ENCODE measurements at places on chromosomes 4 and X.
A peak's percentile ranks its signal among the peaks of the same experiment; 100 is the strongest.

DNA sequence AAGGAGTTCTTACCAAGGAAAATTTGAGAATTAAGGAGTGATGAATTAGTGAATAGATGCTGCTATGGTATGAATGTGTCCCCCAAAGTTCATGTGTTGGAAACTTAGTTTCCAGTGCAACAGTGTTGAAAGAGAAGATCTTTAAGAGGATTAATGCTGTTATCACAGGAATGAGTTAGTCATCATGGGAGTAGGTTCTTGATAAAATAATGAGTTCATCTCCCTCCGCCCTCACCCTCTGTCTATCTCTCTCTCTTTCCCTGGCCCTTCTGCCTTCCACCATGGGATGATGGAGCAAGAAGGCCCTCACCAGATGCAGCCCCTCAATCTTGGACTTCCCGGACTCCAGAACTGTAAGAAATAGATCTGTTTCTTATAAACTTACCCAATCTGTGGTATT, 38.3 kb upstream of the KLHL8 start:
- no peak for DNase-seq

- DNase-seq, result no peak
These were observed 13.5 kb downstream of the LETM1 start for GRCh38 chr4:1842339-1842895.

DNA sequence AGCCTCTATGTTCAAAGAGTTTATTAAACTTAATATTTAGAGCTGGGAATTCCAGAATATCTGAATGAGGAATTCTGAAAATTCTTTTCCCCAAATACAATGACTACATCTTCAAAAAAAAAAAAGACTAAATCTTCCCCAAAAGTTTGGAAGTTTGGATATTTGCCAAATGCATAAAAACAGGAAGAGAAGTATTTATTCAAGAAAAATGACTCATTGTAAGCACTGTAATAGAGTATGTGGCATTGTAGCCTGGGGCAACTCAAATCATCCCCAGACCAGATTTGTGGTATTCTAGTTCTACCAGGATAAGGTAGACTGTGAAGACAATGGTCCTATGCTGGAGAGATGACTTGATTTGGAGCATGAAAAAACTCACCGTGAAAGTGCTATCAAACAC, 78.5 kb upstream of the PDHA2 start:
- DNase-seq, result no peak

DNA sequence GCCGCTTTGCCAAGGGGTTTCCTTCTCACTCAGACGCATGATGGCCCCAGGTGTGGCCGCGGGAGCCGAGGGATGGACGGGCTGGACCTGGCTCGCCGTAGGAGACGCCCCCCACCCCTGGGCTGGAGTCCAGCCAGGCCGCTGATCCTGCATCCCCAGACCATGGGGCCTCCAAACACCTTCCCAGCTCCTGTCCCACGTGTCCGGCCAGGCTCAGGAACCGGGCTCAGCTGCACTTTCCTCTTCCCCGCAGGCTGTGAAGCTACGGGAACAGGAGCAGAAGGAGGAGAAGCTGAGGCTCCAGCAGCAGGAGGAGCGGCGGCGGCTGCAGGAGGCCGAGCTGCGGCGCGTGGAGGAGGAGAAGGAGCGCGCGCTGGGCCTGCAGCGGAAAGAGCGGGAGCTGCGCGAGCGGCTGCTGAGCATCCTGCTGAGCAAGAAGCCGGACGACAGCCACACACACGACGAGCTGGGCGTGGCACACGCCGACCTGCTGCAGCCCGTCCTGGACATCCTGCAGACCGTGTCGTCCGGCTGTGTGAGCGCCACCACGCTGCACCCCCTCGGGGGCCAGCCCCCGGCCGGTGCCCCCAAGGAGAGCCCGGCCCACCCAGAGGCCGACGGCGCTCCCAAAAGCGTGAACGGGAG, 9.1 kb downstream of the AKAP17A start:
- DNase-seq, result no peak

DNA sequence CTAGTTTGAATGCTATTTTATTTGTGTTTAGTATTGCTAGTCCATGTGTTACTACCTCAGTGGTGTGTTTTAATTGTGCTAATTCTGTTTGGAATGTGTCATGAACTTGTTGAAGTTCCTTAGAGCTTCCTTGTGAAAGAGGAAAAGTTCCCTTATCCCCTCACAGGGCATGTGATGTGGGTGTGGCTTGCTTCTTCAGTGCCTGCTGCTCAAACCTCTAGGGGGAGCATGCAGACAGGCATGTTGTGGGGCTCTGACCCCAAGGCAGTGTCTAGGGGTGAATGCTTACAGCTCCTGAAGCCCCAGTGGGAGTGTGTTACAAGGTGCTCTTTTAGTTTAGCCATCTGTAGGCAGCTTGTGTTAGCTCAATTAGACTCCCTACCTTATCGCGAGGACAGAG, 86.5 kb downstream of the MAGED4 start:
- DNase-seq, result peak; percentile 15

- no peak for DNase-seq
These were observed 410.9 kb upstream of the CT83 start for GRCh38 chrX:116873671-116874070.

- peak; percentile 60 for DNase-seq
These were observed 334.5 kb upstream of the NOCT start for GRCh38 chr4:138680989-138681604.

DNA sequence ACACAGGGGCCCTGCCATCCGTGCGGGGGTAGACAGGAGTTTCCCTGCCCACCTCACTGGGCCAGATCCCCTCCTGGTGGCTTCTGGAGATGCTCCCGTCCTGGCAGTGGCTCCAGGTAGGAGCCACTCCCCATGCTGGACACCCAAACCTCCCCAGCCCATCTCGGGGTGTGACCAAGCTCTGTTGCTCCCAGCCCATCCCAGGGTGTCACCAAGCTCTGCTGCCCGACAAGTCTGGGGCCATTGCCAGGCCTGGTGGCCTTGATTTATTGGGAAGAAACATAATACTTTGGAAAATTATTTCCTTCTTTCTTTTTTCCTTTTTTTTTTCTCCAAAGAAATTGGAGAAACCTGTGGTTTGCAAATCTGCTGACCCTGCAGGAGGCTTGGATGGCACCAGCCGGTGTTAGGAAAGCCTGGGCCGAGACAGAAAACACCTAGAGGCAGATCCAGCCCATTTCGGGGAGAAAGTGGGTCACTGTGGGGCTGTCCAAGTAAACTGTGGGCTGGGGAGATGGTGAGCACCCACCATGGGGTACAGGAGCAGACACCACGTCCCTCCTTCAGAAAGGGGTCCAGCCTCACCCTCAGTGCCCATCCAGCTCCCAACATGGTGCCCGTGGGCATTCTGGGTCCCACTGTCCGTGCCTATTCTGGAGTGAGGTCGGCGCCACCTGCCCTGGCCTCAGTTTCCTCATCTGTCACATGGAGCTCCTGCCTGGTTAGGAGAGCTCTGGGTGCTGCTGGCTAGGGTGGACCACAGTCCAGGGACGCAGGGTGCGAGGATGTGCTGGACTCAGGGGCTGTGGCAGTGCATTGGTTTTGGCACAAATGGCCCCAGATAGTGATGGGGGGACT, 59.4 kb upstream of the ADRA2C start:
- no peak for DNase-seq

- DNase-seq, result no peak
These were observed 41.0 kb downstream of the TXLNG start for GRCh38 chrX:16827225-16827624.

- DNase-seq, result no peak
These were observed 412.1 kb upstream of the RASGEF1B start for GRCh38 chr4:81883530-81884450.

- DNase-seq, result no peak
These were observed 5.3 kb upstream of the IDS start for GRCh38 chrX:149510386-149510785.

- DNase-seq, result no peak
These were observed 298.3 kb downstream of the IL1RAPL2 start for GRCh38 chrX:104864296-104864695.

GRCh38 chr4:119261986-119262385, 49.5 kb downstream of the USP53 start:
- DNase-seq, result no peak

DNA sequence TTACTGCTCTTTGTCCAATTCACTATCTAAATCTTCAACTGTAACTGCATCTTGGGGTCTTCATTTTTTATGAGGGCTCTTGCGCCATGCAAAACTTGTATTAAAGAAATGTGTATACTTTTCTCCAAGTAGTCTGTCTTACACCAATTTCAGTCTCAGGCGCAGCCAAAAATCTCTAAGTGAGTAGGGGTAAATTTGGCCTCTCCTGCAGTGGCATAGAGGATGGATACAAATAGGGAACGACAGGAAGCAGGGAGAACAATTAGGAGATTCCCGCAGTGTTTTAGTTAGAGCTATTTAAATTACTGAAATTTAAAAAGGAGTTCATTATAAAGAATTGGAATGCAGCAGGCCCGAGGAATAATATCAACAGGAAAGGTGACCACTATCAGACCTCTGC, 30.2 kb downstream of the DMP1 start:
- no peak for DNase-seq

GRCh38 chr4:11299836-11300235, 128.9 kb downstream of the HS3ST1 start:
- no peak for DNase-seq

DNA sequence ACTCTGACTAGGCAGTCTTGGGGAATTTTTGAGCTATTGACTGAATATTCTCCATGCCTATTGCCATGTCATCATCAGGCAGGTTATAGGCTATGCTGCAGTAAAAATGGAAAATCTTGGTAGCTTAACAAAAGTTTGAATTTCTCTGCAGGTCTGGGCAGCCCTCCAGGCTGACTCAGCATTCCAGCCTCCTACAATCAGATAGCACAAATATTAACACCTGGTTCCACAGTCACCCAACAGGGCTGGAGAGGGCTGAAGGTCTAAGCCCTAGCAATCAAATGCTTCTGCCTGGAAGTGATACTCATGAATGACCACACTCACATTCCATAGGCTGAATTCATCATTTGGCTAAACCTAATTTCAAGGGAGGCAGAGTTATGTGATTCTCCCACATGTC, 9.6 kb upstream of the PPP3CA start:
- peak; percentile 17 for DNase-seq

DNA sequence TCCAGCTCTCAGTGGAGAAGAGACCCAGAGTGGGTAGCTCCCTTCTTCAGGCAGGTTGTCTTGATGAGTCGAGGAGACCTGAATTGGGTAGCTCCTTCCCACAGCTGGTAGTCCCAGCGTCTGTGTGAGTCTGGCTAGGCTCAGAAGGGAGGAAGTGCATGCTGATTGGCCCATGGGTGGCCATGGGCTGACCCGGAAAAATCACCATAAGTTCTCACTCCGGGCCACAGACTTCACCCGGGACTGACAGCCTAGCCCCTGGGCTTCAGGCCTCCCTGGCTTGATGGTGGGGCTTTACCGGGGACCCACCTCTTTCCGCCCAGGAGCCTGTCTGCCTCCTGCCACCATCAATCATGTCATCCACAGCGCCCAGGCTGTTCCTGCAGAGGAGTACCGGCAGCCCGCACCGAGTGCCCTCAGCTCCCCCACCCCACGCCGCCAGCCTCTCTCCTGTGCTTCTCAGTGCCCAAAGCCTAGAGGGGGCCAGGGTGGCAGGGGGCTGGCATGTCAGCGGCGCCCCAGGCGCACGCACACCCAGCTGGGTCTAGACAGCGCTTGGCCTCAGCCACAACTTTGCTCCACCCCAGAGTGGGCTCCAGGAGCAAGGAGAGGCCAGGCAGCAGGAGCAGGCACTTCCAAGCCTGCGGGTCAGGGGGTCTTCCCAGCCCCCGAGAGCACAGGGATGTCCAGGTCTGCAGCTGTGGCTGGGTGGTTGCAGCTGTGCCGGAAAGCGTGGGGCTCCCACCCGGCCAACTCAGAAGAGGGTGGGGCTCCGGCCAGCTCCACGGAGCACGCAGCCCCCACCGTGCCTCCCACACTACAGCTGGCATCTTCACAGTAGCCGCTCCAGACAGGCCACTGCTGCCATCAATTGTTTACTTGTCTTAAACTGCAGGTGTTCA, 16.1 kb upstream of the SAT1 start:
- no peak for DNase-seq

DNA sequence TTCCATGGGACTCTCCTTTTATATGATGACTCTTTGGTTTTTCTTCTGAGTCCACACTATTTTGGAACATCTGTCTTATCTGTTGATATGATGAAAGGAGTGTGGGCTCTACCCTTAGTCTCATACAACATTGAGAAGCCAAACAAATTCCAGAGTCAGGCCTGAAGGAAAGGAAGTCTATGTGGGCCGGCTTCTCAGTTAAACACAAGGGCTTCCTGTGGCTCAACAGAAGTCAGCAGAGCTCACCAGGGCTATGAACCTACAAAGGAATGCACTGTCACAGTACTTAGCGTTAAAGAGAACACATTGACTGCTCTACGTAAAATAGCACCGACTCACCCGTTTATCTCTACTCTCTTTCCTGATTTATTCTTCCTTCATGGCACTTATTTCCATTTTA, 641.0 kb upstream of the FRG1 start:
- DNase-seq, result no peak

DNA sequence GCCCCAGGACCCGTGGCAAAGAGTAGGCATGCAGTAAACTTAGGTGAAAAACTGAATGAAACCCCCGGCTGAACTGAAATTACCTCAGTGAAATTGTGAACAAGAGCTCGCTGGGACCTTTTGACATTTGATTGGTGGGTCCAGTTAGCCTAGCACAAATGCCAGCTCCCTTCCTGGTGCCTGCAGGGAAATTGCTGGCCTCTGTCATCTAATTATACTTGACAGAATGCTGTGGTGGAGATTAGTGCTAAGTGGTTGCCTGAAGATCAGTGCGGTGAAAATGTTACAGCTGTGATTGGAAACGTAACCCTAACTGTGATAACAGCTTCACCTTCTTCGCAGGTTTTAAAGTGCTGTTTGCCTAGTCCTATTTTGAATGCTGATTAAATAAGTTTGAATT, 43.0 kb downstream of the ADD1 start:
- no peak for DNase-seq

- DNase-seq, result no peak
These were observed 2266.9 kb downstream of the PCDH7 start for GRCh38 chr4:32987111-32987510.

GRCh38 chr4:123824524-123824923, 427.9 kb downstream of the SPRY1 start:
- no peak for DNase-seq

DNA sequence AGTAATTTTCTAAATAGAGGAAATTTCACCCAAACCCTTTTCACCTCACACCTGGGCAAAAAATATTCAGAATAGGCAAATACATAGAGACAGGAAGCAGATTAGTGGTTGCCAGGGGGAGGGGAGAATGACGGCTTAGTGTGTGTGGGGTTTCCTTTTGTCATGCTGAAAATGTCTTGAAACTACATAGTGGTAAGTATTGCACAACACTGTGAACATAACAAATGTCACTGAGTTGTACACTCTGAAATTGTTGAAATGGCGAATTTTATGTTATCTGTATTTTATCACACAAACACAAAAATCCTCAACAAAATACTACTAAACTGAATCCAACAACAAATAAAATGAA, 60.7 kb upstream of the PLAC1 start:
- DNase-seq, result no peak

DNA sequence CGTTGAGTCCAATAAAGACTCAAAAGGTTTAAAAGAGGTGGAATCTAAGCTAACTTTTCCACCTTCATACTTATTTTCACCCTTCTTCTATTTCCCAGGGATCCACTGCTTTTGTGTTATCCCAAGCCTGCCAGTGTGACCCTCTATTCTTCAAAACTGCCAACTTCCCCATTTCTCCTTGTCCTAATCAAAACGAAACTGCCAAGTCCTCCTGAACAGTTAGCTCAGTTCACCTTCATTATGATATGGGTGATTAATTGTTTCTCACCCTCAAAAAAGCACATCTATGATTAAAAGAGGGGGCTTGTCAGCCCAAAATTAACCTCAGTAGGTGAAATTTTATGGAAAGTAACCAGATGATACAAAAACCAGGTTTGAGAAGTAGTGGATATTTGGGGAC, 108.4 kb downstream of the GUCY2F start:
- DNase-seq, result no peak

- DNase-seq, result peak; percentile 29
These were observed 152.1 kb upstream of the VCX start for GRCh38 chrX:7690842-7691241.

Data from iPS-NIHi11 (cell line).